ENCODE measurements at places on chromosomes 1 and 21.

DNA sequence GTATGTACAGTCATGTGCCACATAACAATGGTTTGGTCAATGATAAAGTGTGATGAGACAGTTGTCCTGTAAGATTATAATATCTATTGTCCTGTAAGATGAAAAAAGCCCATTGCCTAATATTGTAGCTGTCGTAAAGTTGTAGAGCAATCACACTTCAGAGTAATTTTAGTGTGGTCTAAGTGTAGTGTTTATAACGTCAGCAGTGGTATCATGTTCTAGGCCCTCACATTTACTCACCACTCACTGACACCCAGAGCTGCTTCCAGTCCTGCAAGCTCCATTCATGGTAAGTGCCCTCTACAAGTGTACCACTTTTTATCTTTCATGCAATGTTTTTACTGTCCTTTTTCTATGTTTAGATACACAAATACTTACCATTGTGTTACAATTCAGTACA lies 259.9 kb upstream of the RAB4A start:
- no peak for DNase-seq

DNA sequence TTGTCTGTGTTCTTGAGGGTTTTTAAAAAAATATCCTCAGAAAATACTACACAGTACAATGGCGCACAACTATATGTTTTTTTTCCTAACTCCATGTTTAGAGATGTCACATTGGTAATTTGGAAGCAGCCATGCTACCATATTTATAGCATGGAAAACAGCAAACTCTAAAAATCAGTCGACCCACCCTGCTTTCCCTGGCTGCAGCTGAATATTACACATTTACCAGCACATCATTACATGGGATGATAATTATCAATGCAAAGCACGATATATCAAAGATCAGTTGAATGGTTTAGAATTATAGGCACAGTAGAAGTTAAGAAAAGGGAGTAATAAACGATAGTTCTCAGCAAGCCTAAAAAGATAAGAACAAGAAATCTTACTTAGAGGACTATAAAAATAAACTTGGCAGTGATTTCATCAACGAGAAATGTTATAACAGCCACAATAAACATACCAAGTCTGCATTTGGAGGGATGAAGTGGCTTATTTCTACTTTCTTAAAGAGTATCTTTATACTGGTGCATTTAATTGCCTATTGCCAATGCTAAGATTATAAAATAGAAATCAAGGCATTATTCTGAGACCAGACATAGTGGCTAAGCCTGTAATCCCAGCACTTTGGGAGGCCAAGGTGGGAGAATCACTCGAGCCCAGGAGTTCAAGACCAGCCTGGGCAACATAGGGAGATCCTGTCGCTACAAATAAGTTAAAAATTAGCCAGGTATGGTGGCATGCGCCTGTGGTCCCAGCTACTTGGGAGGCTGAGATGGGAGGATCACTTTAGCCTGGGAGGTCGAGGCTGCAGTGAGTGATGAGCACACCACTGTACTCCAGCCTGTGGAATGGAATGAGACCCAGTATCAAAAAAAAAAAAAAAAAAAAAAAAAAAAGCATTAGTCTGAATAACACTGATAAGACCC lies 43.4 kb downstream of the WDR64 start:
- no peak for DNase-seq

- DNase-seq = no peak
Observed at GRCh38 chr1:166977951-166978350, 2.6 kb upstream of the ILDR2 start.

- no peak for DNase-seq
Observed at GRCh38 chr1:18124977-18125376, 17.4 kb downstream of the IGSF21 start.

DNA sequence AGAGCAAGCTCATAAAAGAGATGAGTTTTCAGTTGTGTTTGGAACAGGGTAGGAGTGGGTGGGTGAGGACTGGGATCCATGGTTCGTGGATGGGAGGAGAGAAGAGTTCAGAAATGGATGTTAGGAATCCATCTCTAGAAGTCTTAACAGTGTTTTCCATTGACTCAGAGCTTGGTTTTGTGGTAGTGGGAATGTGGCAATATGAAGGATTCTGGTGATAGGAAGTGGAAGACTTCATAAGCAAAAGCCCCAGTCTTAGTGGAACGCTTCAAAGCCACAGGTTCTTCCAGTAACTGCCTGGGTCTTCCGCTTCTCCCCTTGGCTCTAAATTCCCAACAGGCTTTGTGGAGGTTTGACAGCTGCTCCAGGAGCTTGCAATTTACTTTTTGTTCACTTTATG lies 167.9 kb downstream of the KCNJ6 start:
- no peak for DNase-seq

DNA sequence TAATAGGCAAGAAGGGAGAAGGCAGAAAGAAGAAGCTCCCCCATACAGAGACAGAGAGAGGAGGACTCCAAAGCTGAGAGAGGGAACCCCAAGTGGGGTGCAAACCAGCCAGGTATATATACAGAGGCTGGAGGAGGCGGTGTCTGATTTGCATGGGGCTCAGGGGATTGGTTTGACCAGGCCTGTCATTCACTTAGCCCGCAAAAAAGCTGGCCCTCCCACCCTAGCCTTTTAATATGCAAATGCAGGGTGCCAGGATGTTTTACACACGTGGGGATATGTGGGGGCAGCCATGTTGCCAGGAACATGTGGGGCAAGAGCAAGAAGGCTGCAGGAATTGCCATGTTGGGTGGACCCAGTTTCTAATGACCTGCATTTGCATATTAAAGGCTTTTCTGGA lies 37.0 kb upstream of the TENT5B start:
- DNase-seq = no peak

DNA sequence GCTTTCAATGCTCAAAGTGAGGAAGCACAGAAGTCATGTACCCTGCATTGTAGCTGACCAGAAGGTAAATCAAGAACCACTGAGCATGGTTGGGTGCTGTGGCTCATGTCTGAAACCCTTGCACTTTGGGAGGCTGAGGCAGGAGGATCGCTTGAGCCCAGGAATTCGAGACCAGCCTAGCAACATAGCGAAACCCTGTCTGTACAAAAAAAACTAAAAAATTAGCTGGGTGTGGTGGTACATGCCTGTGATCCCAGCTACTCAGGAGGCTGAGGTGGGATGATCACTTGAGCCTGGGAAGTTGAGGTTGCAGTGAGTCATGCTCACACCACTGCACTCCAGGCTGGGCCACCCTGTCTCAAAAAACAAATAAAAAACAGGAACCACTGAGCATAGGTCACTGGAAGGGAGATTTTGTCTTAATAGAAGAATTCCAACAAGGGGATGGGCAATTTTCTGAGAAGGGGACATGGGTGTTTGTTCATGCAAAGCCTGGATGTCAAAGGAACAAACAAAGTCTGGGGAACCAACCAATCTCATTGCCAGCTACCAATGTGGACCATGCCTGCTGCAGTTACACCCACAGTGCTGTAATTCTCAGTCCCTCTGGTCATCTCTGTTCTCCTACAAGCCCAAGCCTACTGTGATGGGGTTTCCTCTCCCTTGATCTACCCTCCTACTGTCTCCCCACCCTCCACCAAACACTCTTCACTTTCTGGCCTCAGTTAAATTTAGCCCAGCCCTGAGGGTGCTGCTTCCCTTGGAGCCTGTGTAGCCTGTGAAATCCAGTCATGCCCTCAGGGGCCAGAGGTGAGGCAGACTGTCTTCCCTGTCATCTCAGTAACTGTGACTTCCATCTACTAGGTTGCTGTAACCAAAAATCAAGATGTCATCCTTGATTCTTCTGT lies 47.9 kb downstream of the ELF3 start:
- no peak for DNase-seq

DNA sequence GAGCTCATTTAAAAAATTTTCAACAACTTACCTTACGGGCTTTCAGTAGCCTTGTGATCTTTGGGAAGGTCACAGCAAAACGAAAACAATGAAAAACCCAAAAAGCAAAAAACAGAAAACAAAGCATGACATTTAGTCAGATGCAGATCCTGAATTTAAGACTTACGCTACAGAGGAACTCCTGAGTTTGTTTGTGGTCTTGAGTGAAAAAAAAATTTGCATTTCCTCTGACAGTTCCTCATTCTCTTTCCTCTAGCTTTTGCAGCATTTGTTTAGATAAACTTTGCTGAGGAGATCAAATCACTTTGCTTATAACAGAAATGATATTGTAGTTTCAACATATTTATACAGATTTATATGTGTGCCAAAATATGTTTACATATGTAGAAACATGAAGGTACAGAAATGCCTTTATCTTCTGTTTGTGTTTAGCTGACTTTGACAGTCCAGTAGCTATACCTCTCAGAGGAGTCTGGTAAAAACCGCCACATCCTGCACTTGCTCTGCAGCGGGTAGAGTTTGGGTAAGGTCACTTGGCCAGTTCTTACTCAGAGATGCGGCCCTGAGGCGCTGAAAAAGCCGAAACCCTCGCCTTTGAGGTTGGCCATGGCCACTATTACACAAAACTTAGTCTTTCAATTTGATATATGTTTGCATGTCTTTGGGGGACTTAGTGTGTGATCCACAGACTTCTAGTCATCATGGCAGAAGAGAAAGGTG lies 142.5 kb downstream of the TNR start:
- no peak for DNase-seq

DNA sequence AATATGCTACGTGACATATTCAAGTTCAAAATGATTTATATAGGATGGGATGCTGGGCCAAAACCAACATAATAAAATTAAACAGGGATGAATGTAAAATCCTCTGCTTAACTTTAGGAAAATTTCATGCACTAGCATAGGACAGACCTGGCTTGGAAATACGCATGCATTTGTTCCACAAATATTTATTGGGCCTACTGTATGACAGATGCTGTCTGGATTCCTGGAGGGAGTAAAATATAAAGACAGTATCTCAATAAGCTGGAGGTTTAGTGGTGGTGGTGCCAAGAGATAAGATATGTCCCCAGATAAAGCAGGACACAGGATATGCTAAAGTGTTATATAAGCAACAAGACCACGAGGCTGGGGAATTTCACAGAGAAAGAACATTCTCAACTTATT lies 15.1 kb downstream of the RCSD1 start:
- DNase-seq = no peak

DNA sequence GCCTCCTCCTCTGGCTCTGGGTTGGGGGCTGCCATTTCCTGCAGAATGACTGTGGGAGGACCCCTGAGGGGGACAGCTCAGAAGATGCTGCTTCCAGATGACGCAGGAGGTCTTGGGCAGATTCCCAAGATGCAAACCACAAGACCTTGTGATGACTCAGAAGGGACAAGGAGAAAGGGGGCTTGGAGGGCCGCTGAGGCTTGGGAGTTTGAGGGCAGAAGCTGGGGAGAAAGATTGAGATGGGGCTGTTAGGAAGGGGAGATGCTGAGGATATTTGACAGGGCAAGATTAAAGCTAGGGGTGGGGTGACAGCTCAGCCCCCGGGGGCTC lies 7.5 kb downstream of the PTPRU start:
- DNase-seq = no peak
